Occipital lobe (tissue), 3 donors: ENCODE measurements at places on chromosomes 11 and 22. TPM values are rescaled to one million over a fixed set of nuclear protein-coding genes. Genes with fewer than 3 reads are reported as not detected.

The PRR33 gene
- not detected for total RNA-seq

GRCh38 chr22:41038732-41039131 lies 53.7 kb upstream of the EP300 start:
- no peak for DNase-seq

DNA sequence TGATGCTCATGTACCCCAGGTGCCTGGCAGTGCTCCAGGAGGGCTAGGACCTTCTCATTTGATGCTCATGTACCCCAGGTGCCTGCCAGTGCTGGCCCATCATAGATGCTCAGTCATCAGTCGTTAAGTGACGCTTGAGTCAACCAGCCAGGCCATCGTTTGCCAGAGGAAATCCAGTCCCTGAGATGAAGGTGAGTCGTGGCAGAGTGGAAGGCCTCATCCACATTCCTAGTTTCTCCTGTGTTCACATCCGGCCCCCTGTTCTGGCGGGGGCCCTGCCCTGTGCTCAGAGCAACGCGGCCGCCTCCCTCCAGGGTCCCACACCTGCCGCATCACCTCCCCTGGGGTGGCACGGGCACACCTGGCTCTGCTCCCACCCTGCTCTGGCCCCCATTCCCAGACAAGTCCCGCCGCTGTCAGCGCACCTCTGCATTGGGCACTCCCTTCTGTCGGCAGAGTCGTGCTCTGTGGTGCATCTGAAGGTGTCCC lies 279.9 kb downstream of the BRD1 start:
- DNase-seq, result no peak

DNA sequence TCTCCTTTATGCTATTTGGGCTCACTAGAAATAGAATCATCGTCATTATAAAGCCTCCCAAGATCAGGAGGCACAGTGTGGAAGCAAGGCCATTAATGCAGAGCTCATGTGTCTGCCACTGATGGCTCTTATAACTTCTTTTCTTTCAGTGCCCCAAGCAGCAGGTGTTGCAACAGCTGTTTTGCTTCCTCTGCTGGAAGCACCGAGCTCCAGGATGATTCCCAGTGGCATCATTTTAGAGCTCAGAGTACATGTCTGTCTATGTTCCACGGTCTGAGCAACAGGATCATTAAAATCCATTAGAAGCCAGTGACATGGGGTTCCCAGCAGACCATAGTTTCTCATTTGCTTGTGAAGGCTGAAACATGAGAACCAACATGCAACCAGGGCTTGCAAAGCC lies 803.0 kb upstream of the FAT3 start:
- no peak for DNase-seq

The WT1 gene
- total RNA-seq, result not detected

GRCh38 chr11:12223771-12224536 lies 113.6 kb downstream of the MICAL2 start:
- DNase-seq, result no peak

The SCGB1D2 gene
- total RNA-seq, result not detected

GRCh38 chr11:125626288-125626950 lies 1.5 kb downstream of the CHEK1 start:
- no peak for DNase-seq

The SMTNL1 gene
- not detected for total RNA-seq

The PICK1 gene
- 22.0 TPM for total RNA-seq

GRCh38 chr11:69333879-69334278 lies 39.9 kb downstream of the MYEOV start:
- DNase-seq, result no peak

DNA sequence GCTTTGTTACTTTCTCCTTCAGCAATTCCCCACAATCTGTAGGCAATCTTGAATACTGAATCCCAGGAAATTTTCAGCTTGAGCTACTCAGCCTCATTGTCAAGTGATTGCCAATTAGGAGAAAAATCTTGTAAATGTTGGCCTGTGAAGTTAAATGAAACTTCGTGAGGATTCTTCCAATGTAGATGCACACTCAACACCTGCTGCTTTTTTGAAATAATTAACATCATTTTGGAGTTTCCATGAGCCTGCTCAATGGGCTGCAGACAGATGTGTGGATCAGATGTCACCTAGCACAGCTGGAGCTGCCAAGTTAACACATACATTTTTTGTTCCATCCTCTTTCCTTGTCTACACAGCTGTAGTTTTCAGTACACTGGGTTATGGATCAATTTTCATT lies 645.6 kb upstream of the LUZP2 start:
- no peak for DNase-seq

The ESAM gene
- total RNA-seq, result 3.7 TPM

DNA sequence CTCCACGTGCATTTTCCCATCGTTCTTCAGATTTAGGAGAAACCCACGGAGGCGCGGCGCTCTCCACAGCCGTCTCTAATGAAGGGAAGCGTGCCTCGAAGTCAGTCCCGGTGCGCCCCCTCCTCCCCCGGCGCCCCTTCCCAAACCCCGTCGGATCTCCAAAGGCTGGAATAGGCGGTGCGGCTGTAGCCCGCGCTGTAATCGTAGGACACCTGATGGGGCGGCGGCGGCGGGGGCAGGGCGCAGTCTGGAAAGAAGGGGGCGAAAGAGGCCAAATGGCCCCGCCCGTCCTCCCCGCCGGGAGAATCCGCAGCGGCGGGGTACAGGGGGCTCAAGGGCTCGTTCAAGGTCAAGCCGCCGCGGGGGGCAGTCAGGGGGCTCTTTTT lies 1.3 kb downstream of the FAM181B start:
- DNase-seq, result no peak

DNA sequence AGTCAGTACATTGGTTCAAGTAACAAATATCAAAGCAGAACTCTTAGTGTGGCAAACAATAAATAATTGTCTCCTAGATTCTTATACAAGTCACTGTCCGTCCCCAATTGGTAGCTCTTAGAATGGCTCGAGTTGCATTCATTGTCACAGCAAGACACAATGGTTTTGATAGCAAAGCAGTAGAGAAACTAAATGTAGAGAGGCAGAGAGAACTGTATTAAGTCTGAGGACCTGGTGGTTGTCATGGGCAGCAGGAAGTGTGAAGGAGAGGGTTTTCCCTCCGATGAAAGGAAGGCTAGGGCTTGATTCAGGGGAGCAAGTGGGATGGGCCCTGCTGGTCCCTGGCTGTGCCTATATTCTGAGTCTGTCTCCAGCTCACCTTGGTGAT lies 36.6 kb downstream of the RCOR2 start:
- DNase-seq, result no peak

DNA sequence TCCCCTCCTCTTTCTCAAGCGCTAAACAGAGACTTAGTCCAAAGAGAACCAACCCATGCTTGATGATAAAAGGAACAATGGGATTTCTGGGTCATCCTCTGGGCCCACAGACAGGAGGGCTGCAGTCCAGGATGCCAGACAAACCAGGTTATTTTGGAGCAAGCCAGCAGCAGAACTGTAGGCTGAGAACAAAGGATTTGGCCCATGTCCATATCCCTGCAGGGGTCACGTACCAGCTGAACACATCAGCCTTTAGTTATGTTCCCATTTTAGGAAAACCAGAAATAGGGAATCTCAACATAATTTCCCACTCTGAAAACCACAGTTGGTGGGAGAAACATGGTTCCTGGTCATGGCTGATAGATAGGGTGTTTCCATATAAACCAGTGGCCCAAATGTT lies 533.6 kb upstream of the CADM1 start:
- no peak for DNase-seq
